ENCODE measurements at places on chromosomes 16 and 17.

DNA sequence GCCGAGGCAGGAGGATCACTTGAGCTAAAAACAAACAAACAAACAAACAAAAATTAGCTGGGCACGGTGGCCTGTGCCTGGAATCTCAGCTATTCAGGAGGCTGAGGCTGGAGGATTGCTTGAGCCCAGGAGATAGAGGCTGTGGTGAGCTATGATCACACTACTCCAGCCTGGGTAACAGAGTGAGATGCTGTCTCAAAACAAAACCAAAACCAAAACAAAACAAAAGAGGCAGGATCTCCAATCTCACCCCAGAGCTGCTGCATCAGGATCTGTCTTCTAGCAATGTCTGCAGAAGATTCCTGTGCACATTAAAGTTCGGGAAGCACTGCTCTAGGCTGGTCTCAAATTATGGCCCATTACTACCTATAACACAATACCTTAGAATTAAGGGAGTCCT is 43.1 kb downstream of the MAP2K6 start:
- ATAC-seq: peak; percentile 66

DNA sequence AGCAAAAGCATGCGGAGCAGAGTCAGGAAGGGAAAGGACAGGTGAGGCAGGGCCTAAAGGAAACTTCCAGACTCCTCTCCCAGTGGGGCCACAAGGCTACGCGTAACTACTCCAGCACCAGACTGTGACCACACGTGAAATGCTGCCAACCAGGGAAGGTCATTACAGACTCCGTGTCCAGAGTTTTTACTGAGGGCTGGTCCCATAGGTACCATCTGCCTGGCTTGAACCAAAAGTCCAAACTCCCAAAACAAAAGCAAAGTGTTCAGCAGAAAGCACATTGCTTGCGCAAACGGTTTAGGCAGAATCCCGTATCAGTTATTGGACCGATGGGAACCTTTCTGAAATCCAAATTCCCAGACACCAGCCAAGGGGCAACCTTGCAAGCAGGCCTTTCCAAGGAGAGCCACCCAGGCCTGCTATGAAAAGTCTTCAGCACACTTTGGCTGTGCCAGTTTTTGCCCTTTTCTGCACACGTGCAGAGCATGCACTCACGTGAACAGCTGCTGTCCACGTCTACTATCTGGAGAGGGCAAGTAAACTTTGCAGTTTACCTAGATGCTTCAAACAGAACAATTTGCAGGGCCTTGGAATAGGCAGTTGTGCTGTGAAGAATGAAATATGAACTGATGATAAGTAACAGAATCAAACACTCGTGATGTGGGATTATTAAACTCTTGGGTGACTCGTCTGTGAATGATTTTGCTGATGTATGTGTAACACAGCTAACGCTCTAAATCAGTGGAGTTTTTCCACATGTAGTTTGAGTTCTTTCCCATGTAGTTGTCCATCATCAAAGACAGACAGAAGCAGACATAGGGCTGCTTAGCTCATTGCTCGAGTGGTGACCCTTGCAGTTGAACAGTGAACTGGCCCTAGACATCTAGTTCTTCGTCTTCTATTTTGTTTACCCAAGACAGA is 58.1 kb upstream of the CRISPLD2 start:
- no peak for ATAC-seq

- ATAC-seq: no peak
Measured at GRCh38 chr16:64791756-64792155, 330.1 kb downstream of the CDH11 start.

DNA sequence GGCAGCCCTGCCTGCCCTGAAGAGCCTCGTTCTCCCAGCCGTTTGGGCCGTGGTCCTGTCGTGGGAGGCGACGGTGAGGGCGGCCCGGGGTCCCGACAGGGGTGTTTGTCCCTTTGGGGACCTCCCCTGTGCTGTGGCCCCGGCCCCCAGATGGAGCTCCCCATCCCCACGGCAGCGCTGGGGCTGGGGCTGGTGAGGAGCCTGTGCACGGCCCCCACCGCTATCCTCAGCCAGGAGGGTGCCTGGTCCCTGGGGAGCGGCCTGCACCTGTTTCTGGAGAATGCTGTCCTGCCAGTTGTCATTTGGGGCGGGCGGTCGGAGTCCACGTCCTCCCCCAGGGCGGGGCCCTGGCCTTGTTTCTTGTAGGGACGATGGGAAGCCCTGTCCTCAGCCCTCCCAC is 6.6 kb downstream of the CAPN15 start:
- no peak for ATAC-seq

DNA sequence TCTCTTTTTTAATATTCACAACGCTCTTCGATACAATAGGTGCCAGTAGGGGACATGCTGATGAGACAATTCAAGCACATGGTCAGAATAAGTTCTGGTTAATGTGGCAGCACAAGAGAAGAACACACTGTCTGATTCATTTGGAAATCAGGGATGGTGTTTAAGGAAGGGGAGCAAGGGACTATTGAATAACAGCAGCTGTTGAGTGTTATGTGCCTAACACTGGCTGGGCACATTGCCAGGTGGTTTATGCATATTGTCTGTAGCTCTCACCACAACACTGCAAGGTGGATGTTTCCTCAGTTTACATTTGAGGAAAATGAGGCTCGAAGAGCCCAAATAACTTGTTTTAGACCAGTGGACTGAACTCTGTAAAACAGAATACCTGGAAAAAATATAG is 44.2 kb downstream of the LYRM9 start:
- no peak for ATAC-seq

DNA sequence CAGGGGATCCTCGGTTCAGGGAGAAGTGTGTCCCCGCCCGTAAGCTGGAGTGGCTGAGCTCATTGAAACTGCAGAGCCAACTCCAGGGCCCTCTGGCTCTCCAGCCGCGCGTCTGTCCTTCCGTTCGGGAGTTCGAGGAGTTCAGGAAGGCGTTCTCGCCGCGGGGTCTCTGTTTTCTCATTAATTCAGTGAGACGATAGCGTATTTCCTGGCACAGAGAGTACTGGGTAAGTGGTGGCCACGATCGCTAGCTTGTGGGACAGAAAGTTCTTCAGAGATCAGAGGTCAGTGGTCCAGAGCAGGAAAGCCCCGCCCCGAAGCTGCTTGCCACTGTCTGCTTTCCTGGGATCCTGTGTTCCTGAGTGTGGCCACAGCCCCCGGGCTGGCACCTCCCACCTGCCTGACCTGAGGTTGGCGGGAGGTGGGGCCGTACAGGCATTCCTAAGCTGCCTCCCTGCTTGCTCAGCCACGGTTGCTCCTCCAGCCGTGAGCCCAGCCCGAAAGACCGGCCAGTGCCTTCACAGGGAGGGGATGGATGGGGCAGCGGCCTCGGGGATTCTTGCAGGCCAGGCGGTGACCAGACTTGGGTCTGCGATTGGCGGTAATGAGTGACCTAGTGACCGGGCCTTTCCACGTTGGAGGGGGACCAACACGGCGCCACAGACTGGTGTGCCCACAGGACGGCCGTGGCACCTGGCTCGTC is 8.9 kb downstream of the BAIAP2 start:
- no peak for ATAC-seq

DNA sequence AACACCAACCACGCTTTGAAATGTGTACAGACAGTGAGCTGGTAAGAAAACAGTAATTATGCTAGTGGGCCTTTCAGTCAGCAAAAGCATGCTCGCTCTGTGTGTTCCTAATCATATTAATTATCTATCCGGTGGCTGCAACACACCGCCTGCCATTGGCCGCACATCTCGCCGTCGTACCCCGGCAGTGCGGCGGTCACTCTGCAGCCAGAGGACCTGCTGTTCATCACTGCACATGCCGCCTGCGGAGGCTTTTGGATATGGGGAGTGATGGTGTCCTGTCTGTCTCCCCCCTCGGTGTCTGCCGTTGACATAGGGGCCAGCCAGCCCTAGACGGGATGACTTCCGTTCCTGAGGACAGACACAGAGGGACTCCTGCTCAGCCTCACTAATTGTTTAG is 68.5 kb downstream of the RPA1 start:
- no peak for ATAC-seq

DNA sequence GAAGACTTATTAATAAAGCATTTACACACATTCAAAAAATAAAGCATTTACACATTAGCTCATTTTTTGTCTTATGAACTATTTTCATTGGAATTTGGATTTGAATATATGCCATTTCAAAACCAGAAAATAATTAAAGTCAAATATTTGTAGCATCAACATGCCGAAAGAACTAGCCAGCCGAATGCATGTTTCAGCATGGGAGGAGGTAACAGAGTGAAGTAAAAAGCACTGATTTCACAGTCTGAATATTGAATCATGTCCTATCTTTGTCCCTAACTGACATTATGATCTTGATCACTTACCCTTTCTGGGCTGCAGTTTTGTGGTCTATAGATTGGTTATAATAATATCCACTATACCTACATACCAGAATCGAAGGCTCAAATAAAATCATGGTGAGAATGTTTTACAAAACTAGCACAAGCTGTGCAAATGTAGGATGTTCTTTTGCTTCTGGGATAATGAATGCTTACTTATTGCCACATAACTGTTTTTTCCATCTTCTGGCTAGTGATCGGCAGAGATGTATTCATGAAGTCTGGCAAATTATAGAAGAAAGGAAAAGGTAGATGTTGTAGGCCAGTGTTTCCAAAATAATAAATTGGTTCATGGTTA is 84.7 kb downstream of the TUBD1 start:
- no peak for ATAC-seq

DNA sequence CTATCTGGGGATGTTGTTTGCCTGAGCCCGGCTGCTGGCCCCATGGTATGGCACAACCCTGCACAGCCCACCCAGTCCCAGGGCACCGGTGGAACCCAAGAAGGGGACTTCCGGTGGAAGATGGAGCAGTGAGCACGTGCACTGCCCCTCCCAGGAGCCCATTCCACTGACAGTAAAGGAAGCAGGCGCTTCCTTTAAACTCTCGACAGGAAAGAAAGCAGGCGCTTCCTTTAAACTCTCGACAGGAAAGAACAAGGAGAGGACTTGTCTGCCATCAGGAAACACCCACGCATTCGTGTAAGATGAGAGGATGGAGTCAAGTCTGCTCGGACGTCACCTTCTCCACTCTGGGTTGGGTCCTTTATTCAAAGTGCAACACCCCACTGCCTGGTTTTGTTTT is 53.7 kb downstream of the IL21R start:
- ATAC-seq: peak; percentile 37

GRCh38 chr17:63426041-63426916 is 19.8 kb downstream of the CYB561 start:
- ATAC-seq: no peak

DNA sequence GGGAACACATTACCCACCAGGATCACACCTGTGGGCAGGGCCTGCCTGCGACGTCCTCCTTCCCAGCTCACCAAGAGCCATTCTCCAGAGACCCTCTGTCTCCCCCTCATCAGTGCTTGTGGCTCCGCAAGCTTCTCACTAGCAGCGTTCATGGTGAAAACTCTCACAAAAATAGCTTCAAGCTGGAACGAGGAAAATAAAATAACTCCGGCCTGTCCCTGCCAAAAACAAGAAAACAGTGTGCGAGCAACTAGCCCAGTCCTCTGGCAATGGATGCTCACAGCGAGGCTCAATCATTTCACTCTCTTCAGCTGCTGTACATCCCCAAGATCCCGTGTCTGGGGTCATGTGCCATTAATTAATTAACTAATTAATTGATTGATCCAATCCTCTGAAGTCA is 18.0 kb downstream of the SPACA3 start:
- ATAC-seq: no peak

GRCh38 chr16:62392698-62393097 is 356.5 kb upstream of the CDH8 start:
- no peak for ATAC-seq

GRCh38 chr17:47145351-47145750 is 43.7 kb downstream of the CDC27 start:
- no peak for ATAC-seq

DNA sequence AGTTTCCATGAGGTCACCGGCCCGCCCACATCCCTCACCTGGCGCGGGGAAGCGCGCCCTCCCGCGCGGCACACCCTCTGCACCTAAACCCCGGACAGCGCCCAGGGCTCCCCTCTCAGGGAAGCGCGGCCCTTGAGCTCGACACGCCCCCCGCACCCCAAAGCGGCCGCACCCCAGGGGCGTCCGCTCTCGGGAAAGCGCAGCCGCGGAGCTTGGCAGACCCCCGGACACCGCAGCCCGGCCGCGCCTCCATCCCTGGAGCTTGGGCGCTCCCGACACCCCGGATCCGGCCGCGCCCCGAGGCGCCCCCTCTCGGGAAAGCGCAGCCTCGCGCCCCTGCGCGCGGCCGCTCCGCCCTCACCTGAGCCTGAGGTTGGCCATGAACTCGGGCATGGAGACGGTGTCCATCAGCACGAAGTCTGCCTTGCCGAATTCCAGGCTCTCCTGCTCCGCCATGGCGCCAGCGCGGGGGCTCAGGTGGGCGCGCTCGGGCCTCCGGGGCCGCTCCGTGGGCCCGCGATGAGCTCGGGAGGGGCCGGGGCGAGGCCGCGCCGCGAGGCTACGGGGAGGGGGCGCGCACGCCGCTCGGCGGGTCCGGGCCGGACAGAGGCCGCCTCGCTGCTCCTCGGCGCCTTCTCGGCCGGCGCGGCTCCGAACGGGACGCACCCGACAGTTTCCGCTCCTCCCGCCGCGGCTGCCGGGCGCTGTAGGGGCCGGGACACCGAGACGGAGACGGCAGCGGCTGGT is at the start of gene MYO1D:
Gene MYO1D (minus strand): TSS at position 708 of the 747 bp plus-strand sequence. CDS start 252 bp downstream, at position 456.
- peak; percentile 55 for ATAC-seq
